ENCODE measurements at places on chromosomes 11 and 22.

GRCh38 chr22:50148991-50149721 is 21.4 kb upstream of the PANX2 start:
- peak; percentile 92 for DNase-seq

GRCh38 chr11:116473790-116474346 is 298.9 kb downstream of the BUD13 start:
- DNase-seq, result no peak

GRCh38 chr11:73048446-73048845 is 93.7 kb downstream of the FCHSD2 start:
- DNase-seq, result no peak

DNA sequence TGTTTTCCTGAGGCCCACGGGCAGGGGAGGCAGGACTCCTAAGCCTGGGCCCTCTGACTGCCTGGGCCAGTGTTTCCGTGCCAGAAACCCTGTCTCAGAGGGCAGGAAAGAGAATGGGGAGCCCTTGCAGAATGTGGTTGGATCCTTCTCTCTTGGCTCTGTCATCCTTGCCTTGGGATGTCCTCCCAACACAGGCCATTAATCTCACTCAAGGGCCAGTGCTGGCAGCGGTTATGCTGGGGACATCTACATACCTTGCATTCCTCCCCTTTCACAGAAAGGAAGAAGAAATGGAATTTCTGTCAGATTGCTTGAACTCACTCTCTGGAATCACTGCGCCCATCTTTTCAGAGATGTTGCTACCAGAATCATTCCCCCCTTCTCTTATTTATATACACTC is 296.9 kb downstream of the KIRREL3 start:
- no peak for DNase-seq

GRCh38 chr11:120020981-120021380 is 116.9 kb downstream of the TRIM29 start:
- peak; percentile 8 for DNase-seq

DNA sequence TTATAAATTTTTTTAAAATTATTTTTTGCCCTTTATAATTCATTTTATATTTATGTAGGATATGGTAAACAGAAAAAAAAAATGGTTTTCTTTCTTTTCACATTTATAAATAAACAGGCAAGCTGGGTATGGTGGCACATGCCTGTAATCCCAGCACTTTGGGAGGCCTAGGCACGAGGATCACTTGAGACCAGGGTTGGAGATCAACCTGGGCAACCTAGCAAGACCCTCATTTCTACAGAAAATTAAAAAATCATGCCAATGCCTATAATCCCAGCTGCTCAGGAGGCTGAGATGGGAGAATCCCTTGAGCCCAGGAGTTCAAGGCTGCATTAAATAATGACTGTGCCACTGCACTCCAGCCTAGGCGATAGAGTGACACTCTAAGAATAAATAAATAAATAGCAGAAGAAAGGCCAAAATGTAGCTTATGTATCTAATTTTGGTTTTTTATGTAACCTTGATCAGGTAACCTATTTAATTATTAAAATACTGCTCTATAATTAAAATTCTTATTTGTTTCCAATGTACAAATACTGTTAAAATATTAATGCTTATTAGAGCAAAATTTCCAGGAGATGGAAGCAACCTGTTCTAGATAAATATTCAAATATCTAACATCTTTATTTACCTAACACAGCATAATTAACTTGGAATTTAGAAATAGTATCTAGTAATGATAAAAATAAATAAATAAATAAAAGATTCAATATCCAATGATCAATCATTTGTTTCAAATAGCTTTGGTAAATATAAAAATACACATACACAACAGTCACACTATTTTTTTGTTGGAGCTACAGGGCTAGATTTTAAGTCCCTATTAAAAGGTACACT is 21.4 kb downstream of the PI4KA start:
- no peak for DNase-seq

DNA sequence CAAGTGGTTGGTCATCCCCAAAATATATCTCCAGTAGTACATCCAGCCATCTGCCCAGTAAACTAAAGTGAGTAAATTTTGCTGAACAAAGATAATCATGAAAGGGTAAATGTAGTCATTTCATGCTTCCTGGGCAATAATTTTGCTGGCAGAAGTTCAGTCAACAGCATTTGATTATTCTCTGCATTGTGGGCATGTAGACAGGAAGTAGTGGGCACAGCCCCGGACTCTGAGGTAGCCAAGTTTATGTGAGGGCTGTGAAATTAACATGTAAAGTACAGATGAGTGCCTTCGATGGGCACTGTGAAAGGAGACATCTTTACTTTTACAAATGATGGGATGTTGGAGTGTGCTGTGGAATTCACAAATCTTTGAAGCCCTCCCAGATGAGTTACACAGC is 312.2 kb upstream of the MTNR1B start:
- no peak for DNase-seq

GRCh38 chr11:13333456-13333957 is 55.9 kb downstream of the BMAL1 start:
- no peak for DNase-seq

GRCh38 chr11:72721689-72722049 is 30.5 kb downstream of the ARAP1 start:
- no peak for DNase-seq

DNA sequence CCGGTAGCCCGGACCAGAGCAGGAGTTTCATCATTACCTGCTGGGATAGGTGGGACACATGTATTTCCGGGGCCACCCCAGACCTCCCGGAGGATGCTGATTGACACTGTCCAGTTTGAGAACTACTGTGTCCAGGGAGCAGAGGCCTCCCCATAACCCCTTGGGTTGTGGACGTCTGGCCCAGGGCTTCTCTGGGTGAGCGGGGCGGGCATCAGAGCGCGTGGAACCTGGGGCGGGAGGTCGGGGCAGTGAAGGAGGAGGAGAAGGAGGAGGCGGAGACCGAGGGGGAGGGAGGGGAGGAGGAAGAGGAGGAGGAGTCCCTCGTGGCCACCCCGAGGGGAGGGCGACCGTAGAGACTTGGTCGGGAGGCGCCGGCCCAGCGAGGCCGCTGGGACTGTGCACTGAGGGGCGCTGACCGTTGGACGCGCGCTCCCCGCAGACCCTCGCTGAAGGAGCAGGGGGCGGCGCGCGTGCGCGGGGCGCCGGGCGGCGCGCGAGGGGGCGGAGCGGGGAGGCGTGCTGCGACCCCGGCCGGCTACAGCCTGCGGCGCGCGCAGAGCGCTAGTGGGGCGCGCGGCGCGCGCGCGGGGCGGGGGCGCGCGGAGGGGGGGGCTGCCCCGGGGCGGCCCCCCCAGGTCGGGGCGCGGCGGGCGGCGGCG is at the start of gene GRK3:
Gene GRK3, plus strand, starts transcription at position 356 of the 659 bp plus-strand sequence. CDS start 366 bp downstream, outside the sequence.
- peak; percentile 93 for DNase-seq

- DNase-seq, result no peak
Measured at GRCh38 chr11:120827820-120828219, 196.1 kb upstream of the TBCEL start.
